ENCODE measurements at places on chromosomes 7 and 10.
A peak's percentile ranks its signal among the peaks of the same experiment; 100 is the strongest.

DNA sequence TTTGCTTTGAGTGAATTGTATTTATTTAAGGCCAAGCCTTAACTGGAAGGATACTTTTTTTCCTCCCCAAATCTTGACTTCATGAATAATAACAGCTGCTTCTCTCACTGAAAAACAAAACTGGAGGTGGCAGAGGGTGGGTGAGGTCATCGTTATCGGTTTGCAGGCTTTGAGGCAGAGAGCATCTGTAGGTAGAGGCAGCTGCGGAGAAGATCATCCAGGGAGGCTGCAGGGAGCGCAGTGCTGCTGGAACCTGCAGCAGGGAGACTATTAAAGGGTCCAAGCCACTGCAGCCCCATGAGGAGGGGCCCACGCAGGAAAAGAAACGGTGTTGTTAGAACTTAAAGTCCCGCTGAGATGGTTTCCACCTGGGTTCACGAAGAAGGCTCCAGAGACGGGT lies 112.1 kb upstream of the SDK1 start:
- DNase-seq: no peak

GRCh38 chr7:27162561-27163287 lies 2.6 kb downstream of the HOXA9 start:
- DNase-seq: no peak

DNA sequence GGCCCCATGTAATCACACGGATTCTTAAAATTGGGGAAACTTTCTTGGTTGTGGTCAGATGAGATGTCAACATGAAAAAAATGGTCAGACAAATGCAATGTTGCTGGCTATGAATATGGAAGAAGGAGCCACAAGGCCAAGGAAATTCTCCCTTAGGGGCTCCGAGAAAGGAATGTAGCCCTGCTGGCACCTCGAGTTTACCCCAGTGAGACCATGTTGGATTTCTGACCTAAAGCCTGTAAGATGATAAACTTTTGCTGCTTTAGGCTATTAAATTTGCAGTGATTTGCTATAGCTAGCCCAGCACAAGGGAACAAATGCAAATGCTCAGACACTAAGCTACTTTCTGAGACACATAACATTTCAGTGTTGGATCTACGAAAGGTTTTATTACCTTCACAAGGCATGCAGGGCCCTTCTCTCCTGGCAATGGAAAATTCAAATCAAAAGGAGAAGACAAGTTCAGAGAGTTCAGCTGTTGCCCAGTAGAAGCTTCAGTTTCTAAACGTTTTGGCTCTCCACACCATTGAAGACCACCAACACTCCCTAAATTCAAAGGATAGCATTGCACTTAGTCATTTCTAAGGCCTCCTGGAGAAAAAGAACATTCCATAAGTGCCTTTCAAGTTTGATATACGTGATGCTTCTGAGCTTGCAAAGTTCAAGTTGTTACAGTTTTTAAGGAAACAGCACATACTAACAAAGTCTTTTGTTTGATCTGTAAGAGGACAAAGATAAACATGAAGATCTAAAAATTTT lies 23.4 kb downstream of the MCMBP start:
- no peak for DNase-seq

DNA sequence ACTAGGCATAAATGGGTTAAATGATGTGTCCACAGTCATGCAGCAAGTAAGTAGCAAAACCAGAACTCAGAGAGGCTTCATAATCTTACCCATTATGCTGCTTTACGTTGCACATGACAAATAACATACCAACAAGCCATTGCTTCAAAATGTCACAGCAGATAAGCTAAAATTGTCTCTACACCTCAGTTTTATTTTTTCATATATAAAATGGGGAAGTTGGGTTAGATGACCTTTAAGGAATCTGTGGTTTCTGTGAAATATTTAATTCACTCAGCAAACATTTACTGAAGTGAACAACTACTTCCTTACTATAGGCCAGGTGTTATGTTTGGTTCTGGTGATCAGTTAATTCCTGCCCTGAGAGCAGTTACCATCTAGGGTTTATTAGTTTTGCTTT lies 2.2 kb upstream of the ASCC1 start:
- DNase-seq: no peak

DNA sequence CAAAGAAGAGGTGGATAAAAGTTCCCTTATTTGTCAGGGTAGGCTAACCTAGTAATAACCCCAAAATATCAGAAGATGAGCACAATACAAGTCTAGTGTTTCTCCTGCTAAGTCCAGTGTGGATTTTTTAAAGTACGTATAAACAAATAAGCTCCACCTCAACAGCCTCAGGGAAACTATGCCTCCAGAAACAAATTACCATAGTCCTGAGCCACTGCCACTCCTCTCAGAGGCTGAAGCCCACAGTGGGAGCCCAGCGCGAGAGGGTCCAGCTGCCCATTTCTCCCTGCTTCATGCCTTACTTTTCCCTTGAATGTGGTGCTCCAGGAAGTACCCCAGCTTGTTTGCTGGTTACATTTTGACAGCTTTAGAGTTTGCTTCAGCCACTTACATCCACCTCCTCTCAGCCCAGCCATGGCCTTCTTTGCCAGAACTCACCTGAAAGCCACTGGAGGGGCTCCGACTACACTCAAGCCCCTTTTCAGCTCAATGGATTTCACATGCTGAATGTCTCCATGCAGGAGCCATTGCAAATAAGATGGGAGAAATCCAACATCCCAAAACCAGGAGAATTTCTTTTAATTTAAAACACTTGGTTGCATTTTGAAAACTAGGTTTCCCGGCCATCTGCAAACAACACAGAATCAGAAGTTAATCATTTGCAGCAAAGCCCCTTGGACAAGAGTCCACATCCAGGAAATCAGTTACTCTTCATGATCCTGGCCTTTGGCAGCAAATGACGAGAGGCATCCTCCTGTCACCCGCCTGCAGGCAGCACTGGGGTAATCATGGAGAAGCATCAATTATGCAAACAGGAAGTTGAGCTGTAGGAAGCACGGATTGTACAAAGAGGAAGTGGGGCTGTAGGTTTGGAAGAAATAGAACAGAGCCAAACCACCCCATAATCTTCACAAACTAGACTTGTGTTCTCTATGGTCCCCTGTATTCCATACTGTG lies 138.1 kb downstream of the HERPUD2 start:
- peak; percentile 65 for DNase-seq

DNA sequence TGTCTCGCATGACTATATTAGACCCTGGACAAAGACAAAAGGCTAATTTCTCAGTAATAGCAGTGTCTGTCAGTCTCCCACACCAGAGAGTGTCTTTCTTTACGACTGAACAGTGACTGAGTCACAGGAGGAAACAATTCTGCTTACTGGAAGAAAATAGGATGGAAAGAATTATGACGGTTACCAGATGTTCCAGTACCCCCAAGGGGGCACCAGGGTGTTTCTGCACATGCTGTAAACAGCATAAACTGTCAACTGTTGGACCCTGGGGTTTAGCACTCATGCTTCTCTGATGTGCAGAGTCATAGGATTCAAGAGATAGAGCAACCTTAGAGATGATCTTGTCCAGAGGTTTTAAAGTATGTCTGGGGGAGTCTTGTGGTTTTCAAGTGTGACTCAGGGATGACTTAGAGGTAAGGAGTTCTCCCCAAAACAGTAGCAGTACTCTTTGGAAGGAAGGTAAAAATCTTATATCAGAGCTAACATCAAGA lies 291.7 kb downstream of the THSD7A start:
- no peak for DNase-seq

Data from large intestine (tissue), 12 donors.